ENCODE measurements at places on chromosomes 12 and 14.

GRCh38 chr12:6899837-6900519 is 4.6 kb upstream of the LRRC23 start:
- peak; percentile 78 for DNase-seq

DNA sequence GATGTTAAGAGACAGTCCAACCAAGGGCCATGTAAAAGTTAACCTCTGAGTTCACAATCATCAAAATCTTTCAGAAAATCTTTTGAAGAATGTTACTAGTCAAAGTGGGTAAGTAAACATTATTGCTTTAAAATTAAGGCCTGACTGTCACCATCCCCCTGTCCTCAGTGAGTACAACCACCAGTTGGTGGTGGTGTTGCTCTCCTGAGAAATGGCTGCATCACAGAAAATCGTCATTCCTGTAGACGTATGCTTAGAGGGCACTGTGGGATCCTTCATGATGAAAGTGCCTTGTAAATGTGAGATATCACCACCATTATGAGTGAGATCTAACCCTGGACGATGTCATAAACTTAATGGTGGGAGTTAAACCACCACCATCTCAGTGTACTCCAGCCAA is 451.2 kb downstream of the RPS29 start:
- no peak for DNase-seq

GRCh38 chr12:49950273-49951251 is at the start of gene AQP2:
AQP2 (plus strand) TSS chr12:49950737; CDS start chr12:49950831, 94 bp downstream.
- no peak for DNase-seq

DNA sequence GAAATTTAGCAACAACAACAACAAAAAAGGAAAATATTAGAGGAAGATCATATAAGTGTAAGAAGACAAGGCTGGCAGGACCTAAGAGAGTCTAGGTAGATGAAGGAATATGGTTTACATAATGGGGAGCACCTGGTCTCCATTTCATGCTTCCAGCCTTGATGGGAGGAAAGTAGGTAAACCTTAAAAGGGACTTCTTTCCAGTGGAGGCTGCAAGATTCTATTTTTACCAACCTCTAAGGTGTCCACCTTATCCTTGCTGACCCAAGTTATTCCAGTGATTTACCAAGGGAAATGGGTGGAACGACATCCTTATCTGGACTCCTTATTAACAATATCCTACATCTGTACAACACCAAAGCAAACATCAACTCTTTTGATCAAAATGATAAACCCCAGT is 30.0 kb downstream of the DAD1 start:
- DNase-seq: no peak

DNA sequence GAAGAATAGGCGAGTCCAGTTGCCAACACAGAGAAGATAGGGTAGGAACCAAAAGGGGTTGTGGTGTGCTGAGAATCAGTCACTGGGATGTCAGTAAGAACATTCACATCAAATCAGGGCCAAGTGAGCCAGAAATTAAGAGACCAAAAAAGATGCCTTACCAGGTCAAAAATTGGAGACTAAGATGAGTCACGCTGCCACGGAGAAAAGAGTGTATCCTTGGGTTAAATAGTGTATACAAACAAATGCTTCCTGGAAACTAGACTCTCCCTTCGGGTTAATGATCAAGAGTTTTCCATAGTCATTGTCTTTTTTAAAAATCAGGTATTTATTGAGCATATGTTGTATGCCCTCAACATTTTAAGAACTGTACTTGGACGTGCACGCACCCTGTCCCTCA is 45.2 kb upstream of the BAZ1A start:
- DNase-seq: no peak

DNA sequence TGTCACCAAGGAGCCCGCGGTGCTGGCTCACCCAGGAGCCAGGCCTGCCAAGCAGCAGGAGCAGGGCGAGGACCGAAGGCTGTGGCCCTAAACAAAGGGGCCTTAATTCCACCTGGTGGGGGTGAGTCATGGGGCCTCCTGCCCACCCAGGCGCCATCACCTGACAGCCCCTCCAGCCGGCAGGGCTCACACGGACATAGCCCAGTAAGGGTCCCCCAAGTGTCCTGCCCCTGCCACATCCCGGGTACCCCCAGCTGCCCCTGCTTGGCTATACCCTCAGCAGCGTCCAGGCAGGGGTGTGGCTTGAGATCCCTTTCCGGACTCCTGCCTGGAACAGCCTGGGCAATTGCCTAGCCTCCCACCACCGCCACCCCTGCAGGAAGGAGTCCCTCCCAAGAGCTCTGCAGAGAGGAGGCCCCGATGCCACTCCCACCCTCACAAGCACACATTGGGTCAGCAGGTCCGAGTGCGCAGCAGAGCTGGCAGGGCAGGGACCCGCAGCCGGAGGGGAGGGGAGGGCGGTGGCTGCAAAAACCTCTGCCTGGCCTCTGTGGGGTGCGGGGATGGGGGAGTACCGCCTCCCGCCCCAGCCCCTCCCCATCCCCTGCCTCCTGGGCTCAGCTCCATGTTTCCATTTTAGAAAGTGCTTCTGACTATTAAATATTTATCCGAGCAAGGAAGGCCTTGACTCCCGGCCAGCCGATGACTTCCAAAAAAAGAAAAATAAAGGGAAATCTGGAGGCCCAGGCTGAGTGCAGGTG is 4.6 kb downstream of the AHNAK2 start:
- peak; percentile 76 for DNase-seq

- no peak for DNase-seq
Measured at GRCh38 chr12:50569321-50569720, 64.5 kb downstream of the DIP2B start.

- DNase-seq: peak; percentile 64
Measured at GRCh38 chr12:93954166-93955112, 193.9 kb upstream of the PLXNC1 start.

DNA sequence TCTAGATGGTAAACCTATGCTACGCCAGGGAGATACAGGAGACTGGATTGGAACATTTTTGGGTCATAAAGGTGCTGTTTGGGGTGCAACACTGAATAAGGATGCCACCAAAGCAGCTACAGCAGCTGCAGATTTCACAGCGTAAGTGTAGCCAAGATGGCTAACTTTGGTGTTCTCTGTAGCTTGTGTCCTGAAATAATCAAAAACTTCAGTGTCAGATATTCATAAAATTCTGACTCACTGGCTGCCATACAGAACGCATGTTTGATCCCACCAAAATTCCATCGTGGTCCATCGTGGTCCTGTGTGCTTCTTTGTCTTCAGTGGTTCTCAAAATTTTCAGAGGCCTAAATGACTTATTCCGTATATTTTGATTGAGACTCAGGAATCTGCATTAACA is 1.3 kb downstream of the STRAP start:
- no peak for DNase-seq

- DNase-seq: no peak
Measured at GRCh38 chr14:23430723-23431085, 4.8 kb downstream of the MYH7 start.

DNA sequence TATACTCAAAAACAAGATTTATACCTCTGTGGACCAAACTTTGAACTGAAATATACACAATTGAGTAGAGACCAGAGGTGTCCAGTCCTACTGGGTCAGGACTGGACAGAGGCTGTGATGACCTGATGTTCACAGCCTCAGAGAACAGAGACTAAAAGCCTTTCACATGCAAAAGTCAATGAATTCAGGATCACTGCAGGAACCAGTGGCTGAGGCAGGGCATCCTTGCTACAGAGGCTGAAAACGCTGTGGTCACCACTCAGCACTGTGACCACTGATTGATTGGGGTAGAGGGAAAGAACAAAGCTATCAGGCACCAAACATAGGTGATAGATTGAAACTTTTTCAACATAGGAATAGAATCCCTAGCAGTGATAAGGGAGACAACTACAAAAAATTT is 25.1 kb downstream of the GRIP1 start:
- DNase-seq: no peak

DNA sequence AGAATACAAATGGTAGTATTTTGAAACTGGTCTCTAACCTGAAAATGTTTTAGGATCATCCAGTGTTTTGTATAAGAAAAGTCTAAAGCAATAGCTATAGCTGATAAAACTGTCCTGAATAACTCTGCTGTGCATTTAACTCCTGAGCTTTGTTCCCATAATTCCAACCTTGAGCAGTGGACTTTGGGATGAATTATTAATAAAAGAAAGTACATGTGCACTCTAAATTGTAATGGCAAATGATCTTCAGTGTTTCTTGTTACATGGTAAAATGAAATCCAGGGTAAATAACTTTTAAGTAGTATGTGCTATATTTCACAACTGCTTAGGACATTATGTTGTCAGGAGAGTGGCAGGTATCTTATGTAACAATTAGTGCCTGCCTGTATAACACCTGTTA is 345.6 kb downstream of the SLC16A7 start:
- DNase-seq: no peak

- no peak for DNase-seq
Measured at GRCh38 chr12:81078469-81079196, 754 bp downstream of the ACSS3 start.

DNA sequence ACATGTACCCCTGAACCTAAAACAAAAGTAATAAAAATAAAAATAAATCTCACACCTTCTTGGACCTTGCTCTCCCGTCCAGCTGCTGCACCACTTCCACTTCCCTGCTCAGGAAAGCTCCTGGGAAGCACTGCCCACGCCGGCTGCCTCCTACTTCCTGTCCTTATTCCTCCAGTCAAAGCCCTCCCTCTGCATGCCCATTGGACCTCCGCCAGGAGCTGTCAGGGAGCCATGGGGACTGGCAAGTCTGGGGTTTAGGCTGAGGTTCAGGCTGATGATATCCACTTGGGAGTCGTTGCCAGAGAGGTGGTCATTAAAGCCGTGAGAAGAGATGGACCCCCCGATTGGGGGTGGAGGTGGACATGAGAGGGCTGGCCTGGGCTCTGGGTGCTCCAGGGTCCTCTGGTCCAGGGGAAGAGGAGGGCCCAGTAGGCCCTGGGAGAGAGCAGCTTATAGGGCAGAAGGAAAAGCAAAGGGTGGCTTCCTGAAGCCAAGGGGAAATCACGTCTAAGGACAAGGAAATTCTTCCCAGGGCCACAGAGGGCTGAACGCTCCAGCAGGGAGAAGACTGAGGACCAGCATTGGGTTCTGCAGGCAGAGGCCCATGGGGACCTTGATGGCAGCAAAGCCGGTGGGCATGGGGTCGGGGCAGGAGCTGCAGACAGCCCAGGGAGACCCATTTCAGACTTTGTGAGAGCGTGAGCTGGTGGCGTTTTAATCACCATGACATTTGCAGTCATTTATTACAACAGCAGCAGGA is 78.7 kb downstream of the FZD10 start:
- no peak for DNase-seq

GRCh38 chr12:108582978-108583770 is 14.7 kb downstream of the TMEM119 start:
- no peak for DNase-seq

DNA sequence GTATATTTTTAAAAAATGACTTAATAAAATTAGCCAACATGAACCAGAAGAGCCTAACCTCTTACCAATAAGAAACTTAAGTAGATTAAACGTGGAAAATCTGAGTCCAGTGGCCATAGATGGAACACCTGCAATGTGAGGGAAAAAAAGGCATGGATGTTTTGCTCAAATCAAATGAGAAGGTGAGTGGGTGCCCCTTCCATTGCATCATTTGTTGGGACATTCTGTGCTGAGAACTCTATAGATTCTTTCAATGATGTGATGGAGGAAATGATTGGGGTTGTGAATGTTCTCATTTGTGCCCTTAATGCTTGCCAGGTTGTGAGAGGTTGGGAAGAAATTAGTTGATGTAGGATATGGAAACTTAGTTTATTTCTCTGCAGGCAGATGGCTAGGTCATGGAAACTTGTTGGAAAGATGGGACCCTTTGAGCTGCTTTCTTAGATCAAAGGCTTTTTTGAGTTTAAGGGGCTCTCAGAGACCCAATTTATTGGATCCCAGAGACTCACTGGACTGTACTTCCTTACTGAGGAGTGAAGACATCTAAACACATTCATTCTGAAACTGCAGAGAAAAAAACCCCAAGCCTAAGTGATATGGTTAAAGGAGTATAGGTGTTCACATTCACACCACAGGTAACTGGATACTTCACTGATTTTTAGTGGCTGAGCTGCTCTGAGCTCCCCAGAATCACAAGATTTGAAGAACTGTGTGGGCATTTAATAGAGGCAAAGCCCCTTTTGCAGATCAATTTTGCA is 95.9 kb downstream of the DACT1 start:
- DNase-seq: no peak

DNA sequence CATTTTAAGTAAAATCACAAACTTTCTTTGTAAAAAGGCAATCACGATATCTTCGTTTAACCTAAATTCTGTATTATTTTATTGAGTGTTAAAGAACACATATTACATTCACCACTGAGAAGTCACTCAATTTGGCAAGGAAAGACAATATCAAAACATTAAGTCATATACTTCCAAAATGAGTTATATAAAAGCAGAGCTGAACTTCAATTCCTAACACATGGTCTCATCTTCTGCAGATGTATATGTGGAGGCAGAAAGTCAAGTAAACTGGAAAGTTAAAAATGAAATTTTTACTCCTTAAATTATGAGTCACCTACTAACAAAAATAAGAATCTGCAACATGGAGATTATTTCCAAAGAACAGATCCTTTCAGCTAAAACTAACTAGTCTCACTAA is 28.7 kb downstream of the BMAL2 start:
- no peak for DNase-seq

- DNase-seq: no peak
Measured at GRCh38 chr12:132529906-132530305, 40.0 kb downstream of the FBRSL1 start.

- DNase-seq: no peak
Measured at GRCh38 chr12:113700943-113701342, 229.3 kb upstream of the LHX5 start.

- no peak for DNase-seq
Measured at GRCh38 chr14:69956970-69957369, 77.8 kb downstream of the SMOC1 start.

DNA sequence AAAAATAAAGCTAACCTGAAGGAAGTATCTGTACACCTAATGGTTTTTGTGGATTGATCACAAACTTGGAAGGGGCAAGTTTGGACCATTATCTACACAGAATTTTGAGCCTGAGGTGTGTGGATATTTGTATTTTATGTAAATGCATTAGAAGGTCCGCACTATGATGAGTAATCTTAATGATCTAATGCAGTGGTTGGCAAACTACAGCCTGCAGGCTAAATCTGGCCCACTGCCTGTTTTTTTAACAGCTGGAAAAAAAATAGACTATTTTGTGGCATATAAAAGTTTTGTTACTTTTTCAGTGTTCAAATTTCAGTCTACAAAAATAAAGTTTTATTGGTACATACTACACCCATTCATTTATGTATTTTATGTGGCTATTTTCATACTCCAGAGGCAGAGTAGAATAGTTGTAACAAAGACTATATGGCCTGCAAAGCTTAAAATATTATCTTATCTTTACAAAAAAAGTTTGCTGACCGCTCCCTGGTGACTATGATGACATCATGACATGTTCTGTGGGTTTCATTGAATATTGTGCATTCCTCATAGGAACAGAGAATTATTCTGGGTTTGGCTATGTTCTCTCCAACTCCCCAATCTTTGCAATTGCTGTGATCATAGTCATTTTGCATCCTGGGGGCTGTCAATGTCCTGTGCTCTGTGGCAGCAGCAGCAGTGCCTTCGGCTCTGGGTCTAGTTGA is 962.6 kb upstream of the FBXO33 start:
- DNase-seq: no peak

GRCh38 chr12:41962171-41962572 is 182.5 kb downstream of the GXYLT1 start:
- no peak for DNase-seq

GRCh38 chr14:55239320-55239719 is 31.9 kb upstream of the FBXO34 start:
- DNase-seq: no peak
